ENCODE measurements at places on chromosomes 4 and X.

GRCh38 chr4:85498068-85498733, 23.3 kb downstream of the ARHGAP24 start:
- DNase-seq: peak; percentile 83

- no peak for DNase-seq
Observed at GRCh38 chrX:123846577-123847038, 13.2 kb upstream of the XIAP start.

GRCh38 chr4:102862747-102863146, 6.0 kb upstream of the CISD2 start:
- DNase-seq: no peak

DNA sequence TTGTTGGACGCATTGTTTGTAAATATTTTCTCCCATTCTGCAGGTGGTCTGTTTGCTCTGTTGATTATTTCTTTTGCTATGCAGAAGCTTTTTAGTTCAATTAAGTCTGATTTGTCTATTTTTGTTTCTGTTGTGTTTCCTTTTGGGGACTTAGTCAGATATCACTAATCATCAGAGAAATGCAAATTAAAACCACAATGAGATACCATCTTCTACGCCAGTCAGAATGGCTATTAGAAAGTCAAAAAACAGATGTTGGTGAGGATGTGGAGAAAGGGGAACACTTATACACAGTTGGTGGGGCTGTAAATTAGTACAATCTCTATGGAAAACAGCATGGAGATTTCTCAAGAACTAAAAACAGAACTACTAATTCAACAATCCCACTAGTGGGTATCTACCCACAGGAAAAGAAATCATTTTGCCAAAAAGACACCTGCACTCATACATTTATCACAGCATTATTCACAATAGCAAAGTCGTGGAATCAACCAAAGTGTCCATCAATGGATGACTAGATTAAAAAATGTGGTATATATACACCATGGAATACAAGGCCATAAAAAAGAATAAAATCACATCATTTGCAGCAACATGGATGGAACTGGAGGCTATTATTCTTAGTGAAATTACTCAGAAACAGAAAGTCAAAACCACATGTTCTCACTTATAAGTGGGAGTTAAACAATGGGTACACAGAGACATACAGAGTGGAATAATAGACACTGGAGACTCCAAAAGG, 8.1 kb downstream of the COQ2 start:
- no peak for DNase-seq

DNA sequence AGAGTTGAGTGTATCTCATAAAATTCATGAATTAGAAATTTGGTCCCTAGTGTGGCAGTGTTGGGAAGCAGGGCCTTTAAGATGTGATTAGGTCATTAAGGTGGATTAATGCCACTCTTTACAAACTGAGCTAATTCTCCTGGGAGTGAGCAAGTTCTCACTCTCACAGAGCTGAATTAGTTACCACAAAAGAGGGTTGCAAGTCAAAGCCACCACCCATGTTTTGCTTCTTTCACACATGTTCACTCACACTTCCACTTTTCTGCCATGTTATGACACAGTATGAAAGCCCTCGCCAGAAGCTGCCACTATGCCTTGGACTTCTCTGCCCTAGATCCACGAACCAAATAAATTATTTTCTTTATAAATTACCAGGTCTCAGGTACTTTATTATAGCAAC, 332.1 kb downstream of the ARAP2 start:
- no peak for DNase-seq

DNA sequence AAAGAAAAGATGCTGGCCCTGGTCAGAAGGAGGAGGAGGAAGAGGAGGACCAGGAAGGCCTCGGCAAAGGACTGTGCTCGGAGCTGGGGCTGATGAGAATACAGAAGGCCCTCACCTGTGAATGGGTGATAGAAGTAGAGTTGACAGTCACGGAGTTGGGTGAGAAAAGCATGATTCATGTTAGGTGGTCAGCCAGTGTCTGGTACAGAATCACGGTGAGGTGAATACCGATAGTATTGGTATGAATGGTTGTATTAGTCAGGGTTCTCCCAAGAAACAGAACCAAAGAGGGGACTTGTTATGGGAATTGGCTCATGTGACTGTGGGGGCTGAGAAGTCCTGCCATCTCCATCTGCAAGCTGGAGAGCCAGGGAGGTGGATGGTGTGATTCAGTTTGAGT, 32.5 kb upstream of the FAM156A start:
- DNase-seq: no peak

GRCh38 chr4:87033902-87034301, 99.1 kb downstream of the AFF1 start:
- DNase-seq: no peak

DNA sequence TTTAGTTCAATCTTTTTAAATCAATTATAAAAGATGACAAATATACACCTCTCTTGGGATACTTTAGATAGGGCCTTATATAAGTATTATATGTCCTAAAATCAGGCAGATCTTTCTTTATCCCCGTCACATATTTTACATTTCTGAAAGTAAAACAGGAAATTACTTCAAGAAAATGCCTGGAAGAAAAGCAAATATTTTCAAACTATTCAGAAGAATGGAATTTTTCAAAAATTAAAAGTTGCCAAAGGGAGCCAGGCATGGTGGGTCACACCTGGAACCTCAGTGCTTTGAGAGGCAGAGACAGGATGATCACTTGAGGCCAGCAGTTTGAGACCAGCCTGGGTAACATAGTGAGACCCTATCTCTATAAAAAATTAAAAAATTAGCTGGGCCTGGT, 34.4 kb downstream of the MGARP start:
- no peak for DNase-seq

DNA sequence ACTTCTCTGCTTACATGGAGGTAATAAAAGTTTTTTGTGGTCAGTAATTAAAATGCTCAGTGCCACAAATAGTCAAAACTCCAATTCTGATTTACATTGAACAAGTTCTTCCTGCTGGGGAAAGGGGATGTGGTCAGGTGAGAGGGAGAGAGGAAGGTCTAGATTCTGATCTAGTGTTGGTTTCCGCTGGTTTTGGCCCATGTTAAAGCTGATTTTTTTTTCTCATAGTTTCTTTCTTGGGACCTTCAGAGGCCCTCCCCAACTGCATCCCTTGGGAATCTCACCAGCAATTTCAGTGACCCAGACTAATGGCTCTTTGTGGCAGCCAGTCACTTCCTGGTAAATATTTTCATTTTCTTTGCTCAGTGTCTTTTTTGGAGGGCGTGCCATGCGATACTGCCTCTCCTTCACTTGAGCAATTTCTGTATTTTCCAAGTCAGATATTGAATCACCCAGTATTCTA, 332.7 kb downstream of the RAPGEF2 start:
- DNase-seq: peak; percentile 52

GRCh38 chr4:145482209-145483037, 770 bp downstream of the SMAD1 start:
- peak; percentile 82 for DNase-seq

GRCh38 chr4:188780028-188780427, 640.8 kb downstream of the TRIML1 start:
- no peak for DNase-seq

DNA sequence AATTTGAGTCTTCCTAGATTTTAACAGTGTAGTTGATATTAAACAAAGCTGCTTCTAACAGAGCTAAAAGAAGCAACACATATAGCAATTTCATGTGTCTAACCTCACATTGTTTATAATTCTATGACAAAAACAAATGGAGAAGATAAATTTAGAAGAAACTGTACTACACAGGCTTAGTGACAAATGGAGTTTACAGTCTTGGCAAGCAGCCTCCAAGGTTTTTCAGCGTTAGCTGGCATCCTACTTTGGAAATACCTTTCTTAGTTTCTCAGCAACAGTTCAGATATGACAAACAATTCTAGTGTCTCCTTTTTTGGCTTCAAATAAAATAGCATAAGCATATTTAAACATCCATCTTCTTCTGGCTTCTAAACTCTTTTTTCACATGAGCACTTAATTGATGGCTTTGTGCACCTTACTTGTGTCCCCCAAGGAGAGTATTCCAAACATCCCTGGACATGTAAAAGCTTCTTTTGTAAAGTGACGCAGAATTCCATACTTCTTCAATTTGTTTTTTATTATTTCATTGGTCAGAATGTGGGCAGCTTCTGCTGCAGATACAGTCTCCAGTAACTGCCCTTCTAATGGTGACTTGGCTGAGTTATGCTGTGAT, 249.8 kb downstream of the ANTXR2 start:
- DNase-seq: no peak

DNA sequence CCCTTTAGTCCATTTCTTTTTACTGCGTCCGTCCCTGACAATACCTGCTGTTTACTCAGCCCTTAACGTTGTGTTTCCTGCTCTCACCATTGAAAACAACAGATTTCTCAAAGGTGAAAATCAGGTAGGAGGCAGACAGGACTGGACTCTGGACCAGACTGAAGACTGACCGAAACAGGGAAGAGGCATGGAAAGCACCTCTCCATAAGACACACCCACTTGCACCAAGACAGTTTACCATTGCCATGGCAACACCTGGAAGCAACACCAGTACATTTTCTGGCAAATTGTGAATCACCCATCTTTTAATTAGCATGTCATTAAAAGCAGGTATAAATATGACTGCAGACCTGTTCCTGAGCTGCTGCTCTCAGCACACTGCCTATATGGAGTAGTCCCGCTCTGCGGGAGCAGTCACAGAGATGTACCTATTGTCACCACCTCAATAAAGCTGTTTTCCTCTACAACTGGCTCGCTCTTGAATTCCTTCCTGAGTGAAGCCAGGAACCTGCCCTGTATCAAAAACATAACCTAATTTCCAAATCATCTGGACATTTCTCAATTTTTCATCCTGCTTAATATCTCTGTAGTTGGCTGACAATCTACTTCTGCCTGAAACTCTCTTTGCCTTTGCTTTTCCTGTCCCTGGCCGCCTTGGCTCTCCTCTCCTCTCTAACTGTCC, 117.0 kb downstream of the RNF150 start:
- DNase-seq: no peak

DNA sequence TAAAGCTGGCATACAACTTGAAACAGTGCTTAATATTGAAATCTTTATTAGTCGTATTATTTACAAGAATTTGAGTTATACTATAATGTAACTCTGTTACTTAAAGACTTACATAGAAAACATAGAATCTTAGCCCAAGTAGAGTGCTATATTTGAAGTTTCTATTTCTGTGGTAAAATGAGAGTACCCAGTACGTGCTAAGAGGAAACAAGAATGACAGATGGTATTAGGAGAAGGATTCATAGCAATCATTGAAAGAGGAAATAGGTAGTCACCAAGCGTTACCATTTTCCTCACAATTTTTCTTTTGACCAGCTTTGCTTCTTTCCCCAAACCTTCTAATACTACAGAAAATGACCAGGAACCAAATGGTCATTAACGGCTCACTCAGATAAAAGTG, 412.1 kb upstream of the GRIA3 start:
- no peak for DNase-seq

- DNase-seq: no peak
Observed at GRCh38 chr4:70932984-70933383, 30.8 kb downstream of the MOB1B start.

DNA sequence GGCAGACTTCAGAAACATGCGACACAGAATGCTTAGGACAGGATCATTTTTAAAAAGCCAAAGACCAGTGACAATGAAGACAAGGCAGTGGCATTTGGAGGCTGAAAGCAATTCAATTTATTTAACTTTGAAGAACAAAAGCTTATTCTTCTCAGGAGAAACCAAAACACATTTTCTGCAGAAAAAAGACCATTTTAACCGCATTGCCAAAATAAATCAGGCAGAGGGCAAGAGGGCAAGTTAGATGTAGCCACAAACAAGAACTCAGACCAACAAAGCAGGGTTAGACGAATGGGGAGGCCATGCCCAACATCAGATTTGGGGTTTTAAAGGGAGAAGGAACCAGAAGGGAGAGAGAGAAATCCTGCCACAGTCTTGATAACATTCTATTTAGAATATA, 58.9 kb downstream of the RELL1 start:
- DNase-seq: no peak

- DNase-seq: no peak
Observed at GRCh38 chr4:17961249-17961648, 60.3 kb downstream of the LCORL start.

DNA sequence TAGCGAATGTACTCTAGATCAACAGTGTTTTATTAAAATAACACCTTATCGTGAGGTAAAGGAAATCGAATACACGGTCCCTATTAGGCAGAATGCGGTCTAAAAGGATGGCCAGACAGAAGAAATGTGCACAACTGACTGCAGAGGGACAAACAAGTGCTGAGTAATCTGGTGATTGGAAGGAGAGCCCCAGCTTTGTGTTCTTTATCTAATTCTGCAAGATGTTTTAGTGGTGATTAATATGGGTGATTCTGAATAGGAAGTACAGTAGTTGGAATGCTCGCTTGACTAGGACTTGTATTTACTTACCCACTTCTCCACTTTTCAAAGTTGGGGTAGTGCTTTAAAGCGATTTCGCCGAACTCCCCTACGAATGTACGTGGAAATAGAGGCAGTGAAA, 1.2 kb downstream of the WDR44 start:
- peak; percentile 56 for DNase-seq

- no peak for DNase-seq
Observed at GRCh38 chrX:12867685-12868084, 813 bp downstream of the TLR7 start.

GRCh38 chr4:11769434-11769833, 340.7 kb upstream of the HS3ST1 start:
- no peak for DNase-seq

GRCh38 chr4:70613306-70614183, 15.0 kb upstream of the ENAM start:
- DNase-seq: no peak

DNA sequence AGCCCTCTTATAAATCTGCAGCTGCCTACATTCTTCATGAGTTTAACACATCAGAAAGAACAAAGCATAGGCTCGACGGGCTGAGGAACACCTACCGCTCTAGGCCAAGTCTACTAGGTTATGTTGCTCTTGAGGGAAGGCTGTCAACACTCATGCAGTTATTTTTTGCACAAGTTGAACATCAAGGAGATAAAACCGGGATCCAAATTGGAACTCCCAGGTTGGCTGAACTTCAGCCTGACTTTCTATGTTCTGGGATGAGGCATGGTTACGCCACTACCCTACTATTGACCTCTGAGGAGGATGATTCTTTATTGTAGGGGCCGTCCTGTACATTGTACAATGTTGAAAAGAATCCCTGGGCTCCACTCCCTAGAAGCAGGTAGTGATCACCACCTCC, 37.3 kb upstream of the ARSH start:
- no peak for DNase-seq

GRCh38 chr4:7195546-7196287, 3.4 kb downstream of the SORCS2 start:
- DNase-seq: no peak
